ENCODE measurements at places on chromosomes 2 and 18.

DNA sequence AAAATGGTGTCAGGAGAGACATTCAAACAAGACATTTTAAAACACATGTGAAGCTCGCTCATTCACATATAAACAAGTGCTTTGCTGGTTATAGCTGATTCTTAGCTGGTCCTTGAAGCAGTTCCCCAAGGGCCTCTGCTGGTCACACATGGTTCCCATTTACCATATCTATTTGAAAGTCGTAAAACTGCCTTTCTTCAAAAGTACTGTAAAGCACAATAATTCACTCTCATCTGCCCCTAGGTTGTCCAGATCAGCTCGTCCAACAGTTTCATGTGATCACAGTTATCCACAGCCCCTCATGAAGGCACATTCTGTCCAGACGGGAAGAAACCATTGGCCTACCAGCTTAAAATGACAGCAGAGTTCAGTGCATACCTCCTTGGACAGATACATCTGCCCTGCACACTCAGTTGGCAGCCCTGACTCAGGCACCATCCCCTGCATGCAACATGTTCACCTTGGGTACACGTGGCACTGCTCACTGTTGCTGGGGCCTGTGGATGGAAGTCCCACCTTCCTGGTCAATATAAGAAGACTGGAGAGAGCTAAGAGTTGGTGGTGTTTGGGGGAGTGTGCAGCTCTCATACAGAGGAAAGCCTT, 108.0 kb upstream of the HAAO start:
- no peak for DNase-seq

- DNase-seq: no peak
These were observed 90.6 kb upstream of the LPIN2 start for GRCh38 chr18:3103576-3103975.

DNA sequence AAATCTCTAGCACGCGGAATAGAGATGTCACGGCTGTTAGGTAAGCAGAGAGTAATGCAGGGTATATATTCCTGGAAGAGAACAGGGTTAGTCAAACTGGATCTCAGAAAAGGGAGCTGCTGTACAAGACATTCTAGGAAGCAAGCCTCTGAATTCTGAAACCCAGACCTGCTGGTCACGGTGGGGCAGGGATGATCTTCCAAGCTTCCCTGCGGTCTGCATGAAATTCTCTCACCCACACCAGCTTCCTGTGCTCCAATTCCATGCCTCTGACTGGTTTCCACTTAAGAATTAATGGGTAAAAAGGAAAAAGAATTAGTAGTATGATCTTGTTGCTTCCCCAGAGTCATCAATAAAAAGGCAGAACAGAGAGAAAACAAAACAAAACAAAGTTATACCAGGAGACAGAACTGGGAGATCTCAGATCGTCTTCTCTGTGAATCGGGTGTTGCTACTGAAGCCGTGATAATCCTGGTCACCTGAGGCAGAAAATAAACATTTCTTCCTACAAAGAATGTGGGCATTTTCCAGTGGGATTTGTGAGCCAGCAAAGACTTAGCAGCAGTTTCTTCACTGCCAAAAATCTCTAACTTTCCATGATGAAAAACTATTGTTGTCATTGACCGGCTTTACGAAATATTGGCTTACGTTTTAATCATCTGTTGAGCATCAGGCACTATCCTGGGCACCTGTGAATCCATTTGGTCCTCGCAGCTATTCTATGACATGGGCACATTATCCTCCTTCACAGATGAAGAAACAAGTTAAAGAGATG, 5.3 kb upstream of the CYP27C1 start:
- DNase-seq: no peak

GRCh38 chr2:71646028-71646427, 192.7 kb downstream of the DYSF start:
- no peak for DNase-seq

DNA sequence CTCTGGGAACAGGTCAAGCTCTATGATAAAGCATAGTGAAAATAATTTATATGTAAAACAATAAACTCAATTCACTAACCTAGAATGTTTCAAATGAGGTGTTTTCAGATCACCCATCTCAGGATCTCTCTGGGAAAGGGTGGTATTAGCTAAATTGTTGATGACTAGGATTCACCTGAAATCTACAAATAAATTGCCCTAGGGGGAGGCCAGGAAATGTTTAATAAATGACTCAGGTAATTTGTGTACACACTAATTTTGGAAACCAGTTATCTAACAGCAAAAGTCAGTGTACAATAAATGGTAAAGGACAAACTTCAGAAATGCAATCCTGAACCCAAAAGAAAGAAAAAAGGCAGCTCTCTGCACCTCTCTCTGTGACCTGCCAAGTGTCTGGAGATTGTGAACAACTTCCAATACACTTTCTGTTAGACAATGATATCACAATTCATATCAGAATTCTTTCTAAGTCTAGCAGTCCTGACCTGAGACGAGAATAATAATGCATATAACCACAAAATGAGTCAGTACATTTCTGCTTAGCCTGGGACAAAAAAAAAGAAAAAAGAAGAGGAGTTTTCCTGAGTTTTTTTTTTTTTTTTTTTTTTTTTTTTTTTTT, 760.0 kb downstream of the EPHA4 start:
- DNase-seq: no peak

GRCh38 chr2:88751768-88752167, 60.3 kb downstream of the RPIA start:
- DNase-seq: peak; percentile 62

All from thymus (tissue), 14 donors.